ENCODE measurements at places on chromosomes 1 and 21. TPM values are rescaled to one million over a fixed set of nuclear protein-coding genes. Genes with fewer than 3 reads are reported as not detected.

Gene SLC45A3
- 6.6 TPM for total RNA-seq

Gene EDARADD
- total RNA-seq: 3.0 TPM

Gene PIGC
- 12.3 TPM for total RNA-seq

Gene TCHHL1
- total RNA-seq: not detected

Gene TMEM81
- 3.7 TPM for total RNA-seq

Gene PDC
- not detected for total RNA-seq

Gene OR2L2
- total RNA-seq: 0.05 TPM

Gene GSTM5
- total RNA-seq: 2.6 TPM

Gene SPAG17
- not detected for total RNA-seq

Gene MCOLN3
- 0.72 TPM for total RNA-seq

Gene TDRKH
- total RNA-seq: 5.5 TPM

Gene KLF17
- not detected for total RNA-seq

Gene ACTA1
- total RNA-seq: 2,149 TPM

Gene ZSCAN20
- 4.4 TPM for total RNA-seq

Gene WNT9A
- total RNA-seq: 2.5 TPM

Gene AIRE
- total RNA-seq: not detected

Gene HES4
- 39.4 TPM for total RNA-seq

Gene PTCH2
- 0.40 TPM for total RNA-seq

Gene HRNR
- total RNA-seq: not detected

Gene CLCA1
- total RNA-seq: not detected

Gene PCSK9
- total RNA-seq: not detected

Gene PSMG1
- 19.5 TPM for total RNA-seq

Gene LCK
- total RNA-seq: 0.50 TPM

Gene FMO5
- total RNA-seq: 3.3 TPM

Gene ZC3H11A
- total RNA-seq: 53.2 TPM

Gene PATJ
- total RNA-seq: 125 TPM

Gene GNG4
- not detected for total RNA-seq

Gene FCRL2
- not detected for total RNA-seq

Gene MUL1
- 45.0 TPM for total RNA-seq

Gene TP73
- 0.05 TPM for total RNA-seq

Gene SSR2
- total RNA-seq: 75.8 TPM

Gene RGS8
- not detected for total RNA-seq

Gene FAM3B
- total RNA-seq: not detected

Data from left ventricle myocardium superior (tissue), 1 donor.